ENCODE measurements at places on chromosomes 12 and 14.

DNA sequence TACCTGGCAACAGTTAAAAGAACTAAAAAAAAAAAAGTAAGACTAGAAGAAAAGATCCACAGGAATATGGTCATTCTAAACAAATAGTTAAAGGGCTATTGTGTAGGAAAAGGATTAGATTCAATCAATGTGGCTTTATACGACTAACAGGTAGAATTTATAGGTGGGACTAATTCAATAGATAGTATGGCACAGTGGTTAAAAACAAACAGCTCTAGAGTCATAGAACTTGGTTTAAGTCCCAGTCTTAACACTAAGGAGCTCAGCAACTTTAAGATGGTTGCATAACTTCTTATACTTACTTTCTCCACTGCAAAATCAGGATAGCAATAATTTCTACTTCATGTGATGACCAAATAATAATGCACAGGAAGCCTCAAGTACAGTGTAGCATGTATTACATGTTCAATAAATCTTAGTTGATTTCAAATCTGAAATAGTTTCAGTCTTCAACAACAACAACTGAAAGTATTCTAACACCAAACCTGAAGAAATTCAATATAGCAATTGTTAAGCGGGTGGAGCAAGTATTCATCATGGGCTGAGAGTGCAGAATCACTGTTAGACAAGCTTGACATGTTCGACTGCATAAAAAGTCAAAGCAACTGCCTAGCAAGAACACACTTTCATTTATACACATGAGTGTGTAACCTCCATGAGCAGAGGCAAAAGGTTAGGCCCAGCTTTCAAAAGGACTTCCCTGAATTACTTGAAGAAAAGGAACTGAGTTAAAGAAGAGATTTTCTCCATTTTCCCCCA lies 50.4 kb downstream of the ITPR2 start:
- no peak for DNase-seq

GRCh38 chr14:92635031-92635430 lies 113.4 kb downstream of the LGMN start:
- DNase-seq: no peak

- DNase-seq: no peak
These were observed 17.5 kb downstream of the IQSEC3 start for GRCh38 chr12:84056-84455.

GRCh38 chr14:65167072-65167645 lies 64.8 kb upstream of the MAX start:
- no peak for DNase-seq

- no peak for DNase-seq
These were observed 86.8 kb upstream of the ARHGAP5 start for GRCh38 chr14:31990183-31990857.

DNA sequence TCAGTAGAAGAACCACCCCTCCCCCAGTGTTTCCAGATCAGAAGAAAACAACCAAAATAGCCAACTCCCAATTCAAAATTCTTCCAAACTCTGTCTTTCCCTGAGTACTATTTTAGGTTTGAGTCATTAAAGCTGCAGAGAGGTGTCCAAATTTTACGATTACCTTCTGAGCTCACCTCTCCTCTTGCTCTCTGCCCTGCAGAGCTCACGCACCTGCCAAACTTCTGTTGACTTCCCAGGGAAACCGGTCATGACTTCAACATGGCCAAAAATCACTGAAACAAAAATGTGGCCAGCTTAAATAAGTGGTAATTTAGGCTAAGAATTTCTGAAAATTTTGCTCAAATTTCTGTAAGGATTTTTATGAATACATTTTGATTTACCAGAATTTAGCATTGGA lies 70.9 kb upstream of the OTX2 start:
- DNase-seq: no peak
